Lung (tissue), 17 donors: ENCODE measurements at places on chromosomes 4 and X. TPM values are rescaled to one million over a fixed set of nuclear protein-coding genes. Genes with fewer than 3 reads are reported as not detected.
A peak's percentile ranks its signal among the peaks of the same experiment; 100 is the strongest.

The MCUB gene
- total RNA-seq = 21.7 TPM

DNA sequence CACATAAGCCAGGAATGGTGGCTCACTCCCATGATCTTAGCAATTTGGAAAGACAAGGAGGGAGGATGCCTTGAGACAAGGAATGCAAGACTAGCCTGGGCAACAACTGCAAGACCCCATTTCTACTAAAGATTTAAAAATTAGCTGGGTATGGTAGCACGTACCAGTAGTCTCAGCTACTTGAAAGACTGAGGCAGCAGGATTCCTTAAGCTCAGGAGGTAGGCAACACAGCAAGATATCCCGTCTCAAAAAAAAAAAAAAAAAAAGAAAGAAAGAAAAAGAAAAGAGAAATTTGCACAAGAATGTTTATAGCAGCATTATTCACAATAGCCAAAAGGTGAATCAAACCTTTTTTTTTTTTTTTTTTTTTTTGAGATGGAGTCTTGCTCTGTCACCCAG lies 29.7 kb downstream of the PDS5A start:
- no peak for DNase-seq
- no peak overlapping the region for H3K4me3 ChIP-seq
- H3K27ac ChIP-seq = no peak overlapping the region

- peak overlapping the region; percentile 41 for H3K27ac ChIP-seq
- H3K36me3 ChIP-seq = no peaks in the 10 kb centered on the region
- peak overlapping the region; percentile 77 for H3K4me3 ChIP-seq
- H3K27me3 ChIP-seq = no peaks in the 10 kb centered on the region
- DNase-seq = peak; percentile 61
Observed at GRCh38 chr4:125316791-125317524, 2.2 kb downstream of the FAT4 start.

DNA sequence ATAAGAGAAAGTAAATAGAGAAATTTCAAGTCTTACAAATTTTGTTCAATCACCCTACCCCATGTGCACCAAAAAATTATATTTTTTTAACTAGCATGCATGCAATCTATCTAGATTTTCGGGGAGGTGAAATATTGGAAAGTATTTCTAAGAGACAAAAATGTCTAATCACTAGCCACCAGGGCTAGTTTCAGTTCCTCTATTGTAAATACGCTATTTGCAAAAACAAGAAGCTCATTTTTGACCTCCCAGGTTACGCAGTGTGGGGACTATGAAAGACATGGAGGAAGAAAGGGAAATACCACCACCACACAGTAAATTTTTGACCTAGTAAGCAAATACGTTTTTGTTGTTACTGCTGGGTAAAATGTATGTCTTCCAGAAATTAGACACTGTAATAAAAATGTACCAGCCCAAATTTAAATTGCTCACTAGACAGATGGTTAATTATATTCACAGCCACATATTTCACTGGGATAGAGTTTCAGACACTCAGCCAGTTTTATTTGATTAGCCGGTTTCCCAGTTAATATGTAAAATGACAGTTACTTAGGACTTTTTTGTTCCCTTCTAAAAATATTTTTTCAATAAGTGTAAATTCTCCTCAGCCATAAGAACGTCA lies 2.2 kb downstream of the NEXMIF start:
- no peaks in the 10 kb centered on the region for H3K36me3 ChIP-seq
- H3K27ac ChIP-seq = no peak overlapping the region
